ENCODE measurements at places on chromosomes 3 and 15. TPM values are rescaled to one million over a fixed set of nuclear protein-coding genes. Genes with fewer than 3 reads are reported as not detected.

Gene ZNF770
- total RNA-seq = 55.6 TPM

- DNase-seq = no peak
Observed at GRCh38 chr15:94066811-94067210, 164.6 kb upstream of the MCTP2 start.

Gene GPR160
- 12.5 TPM for total RNA-seq

- DNase-seq = peak; percentile 66
Observed at GRCh38 chr15:80970018-80970657, 19.5 kb downstream of the MESD start.

Gene CYP1A2
- total RNA-seq = 0.96 TPM

Gene LCMT2
- 16.1 TPM for total RNA-seq

Gene ARNT2
- total RNA-seq = 5.3 TPM

- DNase-seq = peak; percentile 80
Observed at GRCh38 chr15:66701422-66702034, 508 bp upstream of the SMAD6 start.

DNA sequence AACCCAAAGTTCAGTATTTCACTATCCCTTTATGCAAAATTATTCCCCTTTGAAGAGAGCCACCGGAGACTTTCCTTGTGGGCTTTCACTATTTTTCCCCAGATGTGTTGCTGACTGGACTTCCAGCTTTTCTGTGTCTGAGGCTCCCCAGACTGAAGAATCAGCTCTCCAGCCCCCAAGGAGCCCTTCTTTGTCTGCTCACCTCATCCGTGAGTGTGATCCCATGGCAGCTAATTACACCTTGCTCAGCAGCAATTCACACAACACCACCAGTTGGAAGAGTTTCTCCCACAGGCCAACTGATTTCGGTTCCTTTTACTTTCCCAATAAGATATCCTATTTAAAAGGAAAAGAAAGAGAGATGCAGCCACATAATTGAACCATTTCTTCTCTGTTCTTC lies 249.5 kb upstream of the TRIM42 start:
- no peak for DNase-seq

Gene ADAMTS17
- total RNA-seq = 8.2 TPM

Gene CNTN4
- total RNA-seq = 40.0 TPM

Gene CACNA2D2
- total RNA-seq = 0.24 TPM

DNA sequence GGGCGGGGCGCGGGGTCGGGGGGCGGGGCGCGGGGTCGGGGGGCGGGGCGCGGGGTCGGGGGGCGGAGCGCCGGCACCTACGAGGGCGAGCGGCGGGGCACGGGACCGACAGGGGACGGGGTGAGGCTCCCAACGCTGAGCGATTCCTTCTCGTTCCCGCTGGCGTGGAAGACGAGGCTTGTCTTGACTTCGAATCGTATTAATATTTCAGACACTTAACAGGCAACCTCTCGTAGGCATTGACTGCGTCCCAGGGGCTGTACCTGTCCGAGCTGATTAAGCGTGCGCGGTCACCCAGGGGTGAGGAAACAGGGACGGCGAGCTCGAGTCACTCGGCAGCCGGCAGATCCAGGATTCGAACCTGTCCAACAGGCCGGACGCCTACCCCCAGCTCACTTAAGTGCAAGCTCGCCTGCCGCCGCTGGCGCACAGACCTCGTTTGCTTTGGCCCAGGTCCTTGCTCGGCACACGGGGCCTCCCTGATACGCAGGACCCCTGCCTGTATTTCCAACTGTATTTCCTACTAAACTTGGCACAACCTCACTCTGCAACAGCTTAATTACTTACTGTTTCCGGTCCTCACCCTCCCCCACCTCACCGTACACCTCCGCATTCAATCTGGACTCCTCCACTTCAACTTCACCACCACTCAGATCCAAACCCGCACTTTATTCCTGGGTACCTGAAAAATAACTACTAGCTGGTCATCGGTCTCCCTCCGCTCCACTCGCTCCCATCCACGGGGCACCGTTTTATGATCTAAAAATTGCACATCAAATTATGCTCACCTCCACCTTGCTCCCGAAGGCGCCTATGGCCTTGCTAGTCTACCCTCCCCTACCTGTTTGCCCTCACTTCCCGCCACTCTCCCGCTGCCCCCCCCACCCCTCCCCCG lies 722 bp upstream of the ZXDC start:
- peak; percentile 53 for DNase-seq

DNA sequence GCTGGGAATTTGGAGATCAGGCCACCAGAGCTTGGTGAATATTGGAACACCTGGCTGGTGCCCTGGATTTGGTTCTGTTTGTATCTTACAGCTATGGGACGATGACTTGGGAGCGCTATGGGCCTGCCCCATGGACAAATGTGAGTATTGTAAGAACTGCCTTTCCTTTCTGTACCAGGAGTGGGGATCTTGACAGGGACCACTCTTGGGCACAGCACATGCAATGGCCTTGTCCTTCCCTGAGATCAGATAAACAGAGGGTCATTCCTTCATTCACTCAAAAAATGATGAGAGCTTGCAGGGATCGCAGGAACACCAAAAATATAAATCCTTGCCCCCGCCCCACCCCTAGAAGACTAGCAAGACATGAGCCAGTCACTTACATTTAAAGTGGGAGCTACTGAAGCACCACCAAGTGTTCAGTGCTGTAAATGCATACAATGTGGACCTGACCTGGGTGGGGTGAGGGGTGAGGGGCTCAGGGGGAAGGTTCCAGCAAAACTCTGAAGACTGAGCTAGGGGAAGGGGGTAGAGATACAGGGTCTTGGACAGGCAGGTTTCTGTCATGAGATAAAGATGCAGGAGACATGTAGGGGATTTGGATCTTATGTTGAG lies 2.7 kb upstream of the CRELD1 start:
- no peak for DNase-seq

Gene MKRN3
- 13.5 TPM for total RNA-seq

GRCh38 chr3:45952456-45952855 lies 9.2 kb downstream of the CXCR6 start:
- DNase-seq = no peak

DNA sequence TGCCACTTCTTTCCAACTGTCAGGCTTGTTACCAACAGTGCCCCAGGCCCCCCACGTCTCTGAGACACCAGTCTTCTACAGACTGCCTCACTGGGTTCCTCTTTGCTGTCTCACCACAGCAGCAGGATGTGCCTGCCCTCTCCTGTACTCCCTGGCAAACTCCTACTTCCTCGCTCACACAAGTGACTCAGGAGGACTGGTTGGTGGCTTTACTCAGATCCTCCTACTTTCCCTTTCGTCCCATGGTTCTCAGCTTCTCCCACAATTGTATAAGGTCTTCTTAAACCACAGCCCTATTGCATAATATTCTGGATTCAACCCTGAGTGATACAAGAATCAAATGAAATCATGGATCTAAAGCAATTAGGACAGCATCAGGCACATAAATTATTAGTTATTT lies 246.6 kb upstream of the PROK2 start:
- DNase-seq = no peak

Gene CAND2
- 2.9 TPM for total RNA-seq

DNA sequence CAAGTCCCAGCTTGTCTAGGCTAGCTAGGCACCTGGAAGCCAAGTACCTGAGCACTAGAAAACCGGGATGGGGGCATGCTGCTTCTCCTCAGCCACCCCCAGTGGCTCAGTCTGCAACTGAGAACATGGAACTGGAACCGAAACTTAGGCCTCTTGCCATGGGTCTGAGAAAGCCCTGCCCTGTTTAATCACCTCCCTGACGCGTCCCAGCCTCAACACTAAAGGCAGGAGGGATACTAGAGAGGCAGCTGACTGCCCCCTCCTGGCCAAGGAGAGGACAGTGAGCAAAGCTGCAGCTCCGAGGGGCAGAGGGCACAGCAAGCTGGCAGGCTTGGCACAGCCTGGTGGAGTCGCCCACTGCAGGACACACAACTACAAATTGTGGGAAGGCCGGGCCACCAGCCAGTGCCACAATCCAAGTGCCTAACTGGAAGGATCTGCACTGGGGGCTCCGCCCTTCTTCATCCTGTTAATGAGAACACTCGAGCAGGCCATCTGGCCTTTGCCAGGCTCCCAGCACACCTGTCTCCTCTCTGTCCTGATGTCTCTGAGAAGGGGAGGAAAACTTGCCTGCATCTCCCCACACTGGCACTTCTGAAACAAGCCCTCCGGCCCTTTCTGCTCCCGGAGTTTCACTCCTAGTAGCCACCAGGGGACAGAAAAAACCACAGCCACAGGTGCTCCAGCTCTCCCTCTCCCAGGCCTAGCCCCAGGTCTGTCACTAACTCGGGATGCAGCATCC lies 53.7 kb downstream of the BDH1 start:
- DNase-seq = no peak

Gene ATP13A5
- total RNA-seq = 12.0 TPM

Gene PPP1R14D
- total RNA-seq = 1.7 TPM

GRCh38 chr15:100261302-100262240 lies 80.2 kb downstream of the ADAMTS17 start:
- no peak for DNase-seq

DNA sequence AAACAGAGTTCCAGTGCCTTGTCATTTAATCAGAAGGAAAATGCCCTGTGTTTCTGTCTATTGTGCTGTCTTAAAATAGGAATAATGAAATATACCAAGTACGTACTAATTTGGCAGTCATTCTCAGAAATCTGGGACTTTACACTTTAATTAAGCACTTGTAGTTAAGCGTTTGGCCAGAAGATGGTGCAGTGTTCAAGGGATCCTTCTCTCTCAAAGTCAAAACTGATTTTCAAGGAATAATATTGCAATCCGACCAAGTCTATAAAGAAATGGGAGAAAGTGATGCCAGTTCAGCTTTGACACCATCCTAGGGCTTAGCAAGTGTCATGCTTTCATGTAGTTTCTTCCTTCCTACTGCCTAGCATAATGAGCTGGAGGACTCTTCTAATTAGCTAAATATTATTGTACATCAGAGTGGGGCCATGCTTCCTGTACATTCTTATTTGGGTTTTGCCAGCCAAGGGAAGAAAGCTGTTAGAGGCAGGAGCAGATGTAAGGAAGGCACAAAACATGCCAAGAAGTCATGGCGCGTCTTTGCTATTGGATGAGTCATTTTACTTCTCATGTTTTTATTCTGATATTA lies 64.8 kb downstream of the SAMMSON start:
- peak; percentile 36 for DNase-seq

Gene C3orf85
- 2.6 TPM for total RNA-seq

DNA sequence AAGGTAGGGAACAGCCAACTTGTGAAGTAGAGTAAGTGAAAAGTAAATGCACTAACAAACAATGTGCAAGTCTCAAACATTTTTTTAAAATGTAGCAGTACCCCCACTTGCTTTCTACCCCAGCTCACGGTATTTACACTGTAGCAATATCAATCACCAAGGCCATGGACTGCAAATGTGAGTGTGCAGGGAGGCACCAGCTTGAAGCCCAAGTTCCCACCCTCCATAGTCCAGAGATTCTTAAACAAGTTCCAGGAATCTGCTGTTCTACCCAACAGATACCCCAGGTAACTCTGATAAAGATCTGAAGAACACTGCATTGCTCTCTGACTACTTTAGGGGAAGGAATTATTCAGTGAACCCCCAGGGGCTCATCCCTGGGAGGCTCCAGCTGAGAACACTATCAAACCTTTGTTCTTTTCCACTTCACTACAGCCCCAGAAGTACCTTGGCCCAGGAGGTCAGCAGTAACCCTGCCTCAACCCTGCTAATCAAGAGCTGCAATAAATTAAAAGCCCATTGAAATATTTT lies 86.1 kb downstream of the FOXP1 start:
- DNase-seq = no peak

- peak; percentile 78 for DNase-seq
Observed at GRCh38 chr15:29822100-29822683, at the start of gene TJP1. Gene TJP1 (minus strand): TSS chr15:29822468. CDS start chr15:29822028, 440 bp downstream.

Gene ADAMTSL3
- 11.6 TPM for total RNA-seq

Gene GRAMD2A
- 1.9 TPM for total RNA-seq

- DNase-seq = no peak
Observed at GRCh38 chr15:63923993-63924950, 90.5 kb upstream of the HERC1 start.
